ENCODE measurements at places on chromosomes 11 and 22.
A peak's percentile ranks its signal among the peaks of the same experiment; 100 is the strongest.

DNA sequence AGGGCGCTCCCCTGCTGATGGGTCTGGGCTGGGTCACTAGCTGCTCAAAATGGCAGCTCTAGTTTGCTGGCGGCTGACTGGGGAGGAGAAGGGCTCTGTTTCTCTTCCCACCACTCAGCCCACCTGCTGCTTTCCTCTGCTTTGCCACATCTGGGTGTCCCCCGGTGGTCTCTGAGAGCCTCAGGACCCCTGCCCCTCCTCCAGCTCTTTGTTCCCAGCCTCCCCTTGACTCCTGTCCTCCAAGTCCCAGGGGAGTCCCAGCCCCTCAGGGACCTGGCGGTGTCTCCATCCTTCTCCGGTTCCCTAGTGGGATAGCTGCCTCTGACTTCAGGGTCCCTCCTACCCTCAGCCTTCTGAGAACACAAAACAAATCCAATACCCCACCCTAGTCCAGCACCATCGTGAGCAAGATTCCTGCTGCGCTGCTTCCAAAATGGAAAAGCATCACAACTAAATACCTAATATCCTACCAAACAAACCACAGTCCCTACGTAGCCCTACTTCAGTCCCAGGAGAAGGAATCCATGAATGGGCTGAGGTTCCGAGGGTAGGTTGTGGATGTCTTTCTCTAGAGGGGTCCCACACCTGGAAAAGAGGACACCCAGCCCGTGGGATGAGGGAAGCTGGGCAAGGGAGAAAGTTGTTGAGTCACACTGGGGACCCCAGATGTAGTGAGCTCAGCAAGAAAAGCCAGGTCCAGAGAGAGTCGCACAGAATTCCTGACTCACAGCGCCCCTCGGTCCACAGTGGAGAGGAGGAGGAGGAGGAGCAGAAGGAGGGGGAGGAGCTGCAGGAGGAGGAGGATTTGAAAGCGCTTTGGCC is 45.0 kb upstream of the NNMT start:
- no peak for DNase-seq

GRCh38 chr11:126311401-126312291 is 7.8 kb downstream of the DCPS start:
- DNase-seq: no peak

DNA sequence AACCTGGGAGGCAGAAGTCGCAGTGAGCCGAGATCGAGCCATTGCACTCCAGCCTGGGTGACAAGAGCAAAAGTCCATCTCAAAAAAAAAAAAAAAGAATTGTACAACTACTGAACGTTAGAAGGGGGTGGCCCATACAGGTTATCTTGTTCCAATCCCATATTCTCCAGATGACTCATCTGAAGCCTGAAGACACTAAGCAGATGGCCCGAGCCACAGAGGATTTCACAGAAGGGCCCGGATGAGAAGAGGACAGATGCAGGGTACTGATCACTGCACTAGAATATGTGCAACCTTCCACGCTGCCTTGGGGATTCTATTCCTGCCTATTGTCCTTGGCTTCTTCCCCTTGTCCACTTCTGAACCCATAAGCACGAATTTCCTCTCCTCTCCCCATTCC is 70.9 kb upstream of the UBASH3B start:
- DNase-seq: peak; percentile 58

DNA sequence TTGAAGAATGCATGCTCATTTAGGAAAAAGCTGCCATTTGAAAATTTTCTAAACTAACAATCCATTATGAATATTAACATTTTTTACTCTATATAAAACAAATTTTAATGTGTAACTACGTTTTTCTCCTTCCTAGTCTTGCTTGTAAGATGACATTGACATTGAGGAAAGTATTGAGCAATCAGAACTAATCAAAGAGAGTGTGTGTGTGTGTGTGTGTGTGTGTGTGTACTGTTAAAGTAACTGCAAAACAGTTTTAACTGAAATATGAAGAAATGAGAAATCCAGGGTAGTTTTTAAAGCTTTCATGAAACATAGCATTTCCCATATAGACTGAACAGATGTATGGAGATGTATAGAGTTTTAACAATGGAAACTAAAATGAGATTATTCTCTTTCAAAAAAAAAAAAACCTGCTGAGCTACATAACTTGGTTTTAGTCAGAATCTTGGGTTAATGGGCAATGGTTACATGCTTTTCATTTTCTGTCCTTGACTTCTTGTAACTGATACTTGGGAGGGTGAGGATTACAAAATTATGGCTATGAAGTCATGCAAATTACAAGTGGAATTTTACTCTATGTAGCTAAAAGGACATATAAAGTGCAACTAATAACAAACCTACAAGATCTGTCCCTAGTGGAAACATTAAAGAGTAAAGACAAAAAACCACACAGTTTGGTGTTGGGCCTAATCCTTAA is 2.0 kb downstream of the PDGFD start:
- no peak for DNase-seq

DNA sequence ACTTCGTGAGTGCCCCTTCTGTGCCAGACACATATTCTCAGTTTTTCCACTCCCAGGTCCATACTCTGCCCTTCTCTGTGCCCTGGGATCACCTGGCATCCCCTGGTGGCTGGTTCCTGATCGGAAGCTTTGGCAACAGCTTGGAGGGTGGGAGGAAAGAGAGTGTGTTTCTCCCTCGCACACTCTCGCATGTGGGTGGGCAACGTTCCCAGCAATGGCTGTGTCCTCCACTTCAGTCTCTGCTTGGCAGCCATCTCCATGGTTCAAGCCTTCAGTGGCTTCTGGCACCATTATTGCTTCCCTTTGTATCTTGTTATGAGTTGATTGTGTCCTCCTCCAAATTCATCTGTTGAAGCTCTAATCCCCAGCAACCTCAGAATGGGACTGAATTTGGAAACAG is 342.7 kb upstream of the SYN3 start:
- no peak for DNase-seq

DNA sequence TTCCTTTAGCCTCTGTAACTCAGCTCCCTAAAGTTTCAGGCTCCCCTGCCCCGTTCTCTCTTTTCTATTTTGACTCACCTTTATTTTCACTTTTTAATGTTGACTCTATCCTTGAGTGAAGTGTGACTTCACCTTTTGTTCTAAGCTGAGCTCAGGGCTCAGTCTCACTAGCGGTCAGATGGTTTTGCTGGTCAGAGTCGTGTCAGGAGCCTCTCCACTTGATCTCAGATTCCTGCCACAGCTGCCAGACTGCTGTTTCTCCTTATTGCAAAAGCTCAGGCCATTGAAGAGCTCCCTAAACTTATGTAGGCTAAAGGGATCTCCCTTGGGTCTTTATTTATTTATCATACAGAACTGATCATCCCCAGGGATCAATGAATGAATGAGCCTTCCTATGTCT is 13.7 kb upstream of the POU2AF2 start:
- DNase-seq: no peak

DNA sequence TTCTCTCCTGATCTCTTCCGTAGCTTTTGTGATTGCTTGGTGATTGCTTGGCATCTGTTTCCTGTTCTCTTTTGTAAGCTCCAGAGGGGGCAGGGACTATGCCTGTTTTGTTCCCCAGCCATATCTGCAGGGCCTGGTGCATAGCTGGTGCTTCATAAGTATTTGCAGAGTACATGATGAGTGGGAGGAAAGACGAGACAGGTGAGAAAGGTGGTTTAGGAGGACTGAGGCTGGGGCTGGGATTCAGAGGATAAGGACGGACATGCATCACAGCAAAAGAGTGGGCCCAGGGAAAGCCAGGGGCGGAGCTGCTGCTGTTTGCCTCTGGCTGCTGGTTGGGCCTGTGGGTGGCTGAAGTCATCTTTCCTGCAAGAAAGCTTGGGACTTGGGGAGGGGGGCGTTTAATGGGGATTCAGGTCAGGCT is 62.4 kb downstream of the DSCAML1 start:
- no peak for DNase-seq

GRCh38 chr22:29014293-29014692 is 47.3 kb downstream of the C22orf31 start:
- no peak for DNase-seq

DNA sequence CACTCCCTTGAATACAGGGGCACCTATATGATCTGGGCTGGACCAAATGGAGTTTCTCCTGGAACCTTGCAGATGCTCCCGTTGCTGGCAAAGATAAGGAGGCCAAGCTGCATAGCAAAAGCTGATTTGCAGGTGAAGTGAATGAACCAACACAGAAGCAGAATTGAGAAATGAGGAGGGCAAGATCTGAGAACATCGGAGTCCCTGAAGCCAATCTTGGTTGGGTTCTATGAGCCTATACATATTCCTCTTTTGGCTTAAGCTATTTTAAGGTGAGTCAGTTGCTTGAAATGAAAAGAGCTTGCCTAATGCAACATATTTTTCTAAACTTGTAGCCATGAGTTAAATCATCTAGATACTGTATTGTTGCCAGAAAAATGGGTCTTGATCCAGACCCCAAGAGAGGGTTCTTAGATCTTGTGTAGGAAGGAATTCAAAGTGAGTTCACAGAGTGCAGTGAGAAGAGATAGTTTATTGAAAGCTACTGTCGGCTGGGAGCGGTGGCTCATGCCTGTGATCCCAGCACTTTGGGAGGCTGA is 23.5 kb downstream of the WEE1 start:
- no peak for DNase-seq

DNA sequence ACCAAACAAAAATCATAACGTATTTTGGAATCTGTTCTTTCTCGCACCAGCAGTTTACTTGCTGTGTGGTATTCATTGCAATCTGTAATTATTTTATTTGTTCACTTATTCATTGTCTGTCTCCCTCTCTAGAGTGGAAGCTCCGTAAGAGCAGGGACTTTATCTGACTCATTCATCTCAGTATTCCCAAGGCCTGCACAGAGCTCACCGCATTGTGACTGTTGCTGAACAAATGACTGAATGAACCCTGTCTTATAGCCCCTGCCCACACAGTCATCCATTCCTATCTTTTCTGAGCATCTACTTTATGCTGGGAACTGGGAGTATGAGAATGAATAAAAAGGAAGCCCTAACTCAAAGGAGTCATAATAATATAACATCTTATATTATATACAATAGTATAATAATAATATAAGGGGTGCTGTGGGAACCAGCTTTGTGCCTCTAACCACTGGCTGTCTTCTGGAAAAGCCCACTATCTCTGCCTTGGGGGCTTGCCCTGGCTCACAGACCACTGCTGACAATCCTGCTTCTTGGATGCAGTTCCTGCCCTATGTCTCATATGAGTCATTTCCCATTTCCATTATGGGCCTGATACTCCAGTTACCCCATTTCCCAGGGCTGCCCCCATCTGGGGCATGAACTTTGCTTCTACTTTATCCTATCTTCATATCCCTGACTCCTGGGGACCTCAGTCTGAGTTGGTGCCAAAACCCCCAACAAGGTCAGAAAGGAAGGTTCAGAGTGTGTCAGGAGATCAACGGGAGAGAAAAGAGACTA is 11.0 kb downstream of the XRRA1 start:
- DNase-seq: peak; percentile 50

DNA sequence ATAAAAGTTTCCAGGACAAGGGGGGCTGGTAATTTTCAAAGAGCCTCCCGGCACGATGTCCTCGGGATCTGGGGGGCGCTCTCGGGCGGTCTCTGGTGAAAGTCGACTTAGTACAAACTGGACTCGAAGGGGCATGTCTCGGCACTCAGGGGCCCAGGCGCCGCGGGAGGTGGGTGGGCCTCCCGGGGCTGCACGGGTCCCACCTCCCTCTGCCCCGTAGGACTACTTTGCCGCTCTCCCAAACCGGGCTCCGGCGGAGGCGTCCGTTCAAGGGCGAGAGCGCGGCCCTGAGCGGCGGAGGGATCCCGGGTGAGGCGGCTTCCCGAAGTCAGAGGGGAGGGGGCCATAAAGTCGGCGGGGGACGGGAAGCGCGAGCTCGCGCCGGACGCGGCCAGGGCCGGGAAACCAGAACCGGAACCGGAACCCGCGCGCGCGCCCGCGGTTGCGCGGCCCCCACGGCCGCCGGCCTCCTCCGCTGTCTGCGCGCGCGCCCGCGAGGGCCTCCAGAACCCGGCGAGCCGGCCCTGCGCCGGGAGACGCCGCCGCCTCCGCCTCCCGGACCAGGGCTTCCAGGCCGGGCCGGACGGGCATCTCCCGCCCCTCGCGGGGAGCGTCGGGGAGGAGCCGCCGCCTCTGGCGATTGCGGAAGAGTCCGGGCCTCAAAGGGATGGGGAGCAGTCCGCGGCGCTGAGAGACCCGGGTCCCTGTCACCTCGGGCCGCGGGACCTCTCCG is at the start of gene ARHGEF12:
ARHGEF12 (plus strand) TSS at position 506 of the 733 bp plus-strand sequence. CDS start 831 bp downstream, outside the sequence.
- peak; percentile 92 for DNase-seq

GRCh38 chr11:130771708-130772107 is 144.6 kb downstream of the SNX19 start:
- DNase-seq: no peak

DNA sequence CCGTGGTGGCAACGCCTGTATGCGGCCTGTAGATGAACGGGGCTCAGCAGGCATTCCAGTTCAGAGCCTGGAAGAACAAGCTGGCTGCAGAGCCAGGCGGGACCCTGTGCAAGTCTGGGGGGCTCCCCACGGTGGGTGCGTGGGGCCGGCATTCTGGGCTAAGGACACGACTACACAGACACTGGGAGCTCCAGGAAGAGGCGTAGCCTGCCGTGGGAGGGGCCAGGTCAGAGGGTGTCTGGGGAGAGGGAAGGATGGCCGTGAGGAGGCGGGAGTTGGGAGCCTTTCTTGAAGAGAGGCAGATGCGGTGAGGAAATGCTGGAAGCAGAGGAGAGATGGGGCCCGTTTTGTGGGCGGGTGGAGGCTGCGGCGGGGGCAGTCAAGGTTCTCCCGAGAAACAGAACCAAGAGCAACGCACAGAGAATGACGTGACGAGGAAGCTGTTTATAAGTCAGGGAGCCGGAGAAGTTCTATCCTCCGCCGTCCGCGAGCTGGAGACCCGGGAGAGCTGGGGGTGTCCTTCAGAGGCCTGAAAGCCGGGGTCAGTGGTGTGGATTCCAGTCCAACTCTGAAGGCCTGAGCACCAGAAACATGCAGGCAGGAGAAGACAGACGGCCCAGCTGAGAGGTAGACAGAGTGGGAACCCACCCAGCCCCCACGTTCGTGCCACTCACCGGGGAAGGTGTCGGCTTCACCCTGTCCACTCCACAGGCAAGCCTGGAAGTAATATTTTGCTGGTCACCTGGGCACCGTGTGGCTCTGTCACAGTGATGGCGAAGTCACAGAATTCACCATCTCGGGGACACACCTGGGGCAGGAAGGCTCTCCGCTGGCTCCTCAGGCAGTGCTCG is 529.6 kb downstream of the BRD1 start:
- DNase-seq: no peak

- peak; percentile 59 for DNase-seq
These were observed 122.5 kb upstream of the ZC3H12C start for GRCh38 chr11:109970516-109971183.

All from M059J (cell line).